Left forelimb (tissue), 1 donor: ENCODE measurements at places on chromosomes 3 and 15.
A peak's percentile ranks its signal among the peaks of the same experiment; 100 is the strongest.

GRCh38 chr3:4008205-4008604 is 209.0 kb downstream of the LRRN1 start:
- DNase-seq, result no peak

GRCh38 chr15:42375252-42375651 is 16.0 kb downstream of the CAPN3 start:
- no peak for DNase-seq

- no peak for DNase-seq
Observed at GRCh38 chr3:69143612-69144011, 21.2 kb upstream of the LMOD3 start.

GRCh38 chr3:150216041-150216811 is 191.9 kb upstream of the TSC22D2 start:
- DNase-seq, result peak; percentile 75

DNA sequence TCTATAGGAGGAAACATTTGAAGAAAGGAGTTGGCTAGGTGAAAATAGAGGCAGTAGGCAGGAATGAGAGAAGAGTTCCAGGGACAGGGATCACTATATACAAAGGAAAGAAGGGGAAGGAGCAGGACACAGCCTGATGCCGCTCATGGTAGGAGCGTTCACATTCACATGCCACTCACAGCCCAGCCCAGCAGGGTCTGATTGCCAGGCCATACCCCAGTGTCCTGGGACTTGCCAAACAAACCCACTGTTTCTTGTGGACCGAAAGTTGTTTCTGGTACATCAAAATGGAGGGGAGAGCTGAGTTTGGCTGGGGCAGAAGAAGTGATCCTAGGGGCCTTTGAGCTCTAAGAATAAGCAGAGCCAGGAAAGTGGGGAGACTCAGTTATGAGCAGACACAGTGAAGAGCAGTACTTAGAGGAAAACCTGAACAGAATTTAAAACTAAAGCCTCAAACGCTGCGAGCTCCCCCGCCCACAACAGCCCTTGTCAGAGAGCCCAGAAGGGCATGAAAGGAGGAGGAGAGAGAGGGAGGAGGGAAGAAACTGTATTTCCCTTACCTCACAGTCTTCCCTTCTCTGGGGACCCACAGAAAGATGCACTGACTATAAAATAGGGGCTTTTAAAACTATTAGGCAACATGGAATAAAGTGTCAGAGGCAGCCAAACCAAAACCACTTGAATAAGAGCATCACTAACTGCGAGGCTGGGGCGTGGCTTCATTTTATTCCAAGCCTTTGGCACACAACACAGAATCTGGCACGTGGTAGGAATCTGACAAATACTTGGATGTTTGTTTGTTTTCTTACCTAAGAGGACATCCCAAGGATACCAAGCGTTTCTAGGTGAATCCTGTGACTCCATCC is 129.0 kb downstream of the RPL22L1 start:
- DNase-seq, result no peak

GRCh38 chr15:65980824-65981456 is 111.6 kb downstream of the RAB11A start:
- no peak for DNase-seq

DNA sequence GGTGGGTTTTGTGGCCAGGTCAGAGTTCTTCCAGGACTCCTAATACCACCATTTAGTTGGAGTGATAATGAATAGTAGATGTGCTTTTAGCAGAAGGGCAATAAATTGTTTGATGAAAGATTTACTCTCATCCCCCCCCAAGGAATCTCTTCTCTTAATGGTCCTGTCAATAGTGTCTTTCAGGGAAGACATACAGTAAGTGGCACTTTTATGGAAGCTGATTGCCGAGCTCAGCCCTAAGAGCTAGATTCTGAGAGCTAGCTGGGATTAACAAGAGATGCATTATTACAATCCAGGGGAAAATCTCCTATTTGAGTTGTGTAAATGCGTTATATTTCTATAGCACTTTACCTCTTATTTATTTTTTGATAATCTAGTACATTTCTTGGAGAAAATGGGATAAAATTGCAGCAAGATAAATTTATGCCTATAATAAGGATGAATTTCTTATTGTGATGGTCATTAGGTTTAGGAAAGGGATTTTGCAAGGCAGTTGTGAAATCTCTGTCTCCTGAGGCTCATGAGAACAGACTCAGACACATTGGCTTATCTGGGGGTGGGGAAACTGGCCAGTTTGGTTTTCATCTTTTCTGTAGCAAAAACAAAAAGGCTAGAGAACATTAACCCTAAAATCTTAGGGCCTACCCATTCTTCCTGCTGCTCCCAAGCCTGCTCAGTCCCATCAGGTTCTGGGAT is 41.6 kb upstream of the CLSTN2 start:
- DNase-seq, result no peak

GRCh38 chr3:104137116-104137515 is 1229.6 kb upstream of the ALCAM start:
- no peak for DNase-seq

- DNase-seq, result no peak
Observed at GRCh38 chr15:59138243-59138642, 33.3 kb downstream of the CCNB2 start.

GRCh38 chr3:42434777-42435380 is 24.5 kb upstream of the LYZL4 start:
- DNase-seq, result no peak
